ENCODE measurements at places on chromosomes 3 and 15.
A peak's percentile ranks its signal among the peaks of the same experiment; 100 is the strongest.

- DNase-seq: no peak
These were observed 860.5 kb downstream of the DIPK2A start for GRCh38 chr3:144831955-144832716.

- DNase-seq: no peak
These were observed 73.0 kb upstream of the POMGNT2 start for GRCh38 chr3:43178891-43179366.

GRCh38 chr3:195761567-195762248, 40.9 kb downstream of the MUC20 start:
- DNase-seq: no peak

GRCh38 chr15:69093127-69093526, 67.3 kb upstream of the GLCE start:
- DNase-seq: no peak

- DNase-seq: peak; percentile 68
These were observed 3.8 kb upstream of the SLCO3A1 start for GRCh38 chr15:91849749-91850161.

DNA sequence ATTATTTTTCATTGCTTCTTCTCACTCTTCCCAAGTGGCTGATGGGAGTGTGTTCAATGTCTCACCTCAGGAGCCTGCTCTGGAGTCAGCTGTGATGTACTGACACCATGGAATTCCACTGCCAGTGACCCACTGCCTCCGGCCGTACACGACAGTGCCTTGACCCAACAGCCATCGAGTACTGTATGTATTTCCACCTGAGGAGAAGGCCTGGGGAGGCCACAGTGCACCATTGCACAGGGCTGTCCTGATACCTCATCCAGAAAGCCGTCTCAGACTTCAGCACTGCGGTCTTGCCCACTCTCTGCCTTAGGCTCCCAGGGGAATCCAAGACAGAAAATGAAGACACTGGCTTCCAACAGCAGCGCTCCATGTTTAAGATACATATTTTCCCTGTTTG, 51.4 kb upstream of the EIF1B start:
- DNase-seq: no peak

DNA sequence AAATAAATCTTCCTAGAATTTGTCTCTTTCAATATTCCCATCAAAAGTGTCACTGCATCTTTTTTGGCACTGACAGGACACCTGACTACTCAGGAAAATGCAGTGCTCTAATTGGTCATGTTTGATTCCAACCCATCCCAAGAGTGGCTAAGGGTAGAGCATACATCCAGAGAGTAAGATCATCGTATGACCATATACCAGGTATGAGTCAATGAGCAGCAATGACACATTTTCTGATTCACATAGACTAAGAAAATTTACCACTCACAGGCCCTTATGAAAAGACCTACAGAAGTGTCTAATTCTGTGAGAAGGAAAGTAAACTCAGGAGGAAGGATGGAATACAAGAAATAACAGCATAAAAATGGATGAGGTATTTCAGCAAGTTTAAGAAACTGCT, 434.2 kb downstream of the ZIC1 start:
- no peak for DNase-seq

DNA sequence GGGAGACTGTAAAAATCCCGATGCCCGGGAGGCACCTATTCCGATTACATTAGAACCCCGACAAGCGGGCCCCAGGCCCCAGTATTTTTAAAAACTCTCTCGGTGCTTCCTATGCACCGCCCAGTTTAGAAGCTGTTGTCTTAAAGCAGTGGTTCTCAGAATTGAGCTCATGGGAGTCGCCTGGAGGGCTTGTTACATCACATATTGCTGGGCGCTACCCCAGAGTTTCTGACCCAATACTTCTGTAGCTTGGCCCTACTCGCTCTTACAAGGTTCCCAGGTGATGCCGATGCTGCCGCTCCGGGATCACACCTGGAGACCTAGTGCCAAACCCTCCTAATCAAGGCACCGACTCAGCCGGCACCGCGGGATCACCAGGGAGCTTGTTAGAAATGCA, 35.2 kb downstream of the CPN2 start:
- no peak for DNase-seq

DNA sequence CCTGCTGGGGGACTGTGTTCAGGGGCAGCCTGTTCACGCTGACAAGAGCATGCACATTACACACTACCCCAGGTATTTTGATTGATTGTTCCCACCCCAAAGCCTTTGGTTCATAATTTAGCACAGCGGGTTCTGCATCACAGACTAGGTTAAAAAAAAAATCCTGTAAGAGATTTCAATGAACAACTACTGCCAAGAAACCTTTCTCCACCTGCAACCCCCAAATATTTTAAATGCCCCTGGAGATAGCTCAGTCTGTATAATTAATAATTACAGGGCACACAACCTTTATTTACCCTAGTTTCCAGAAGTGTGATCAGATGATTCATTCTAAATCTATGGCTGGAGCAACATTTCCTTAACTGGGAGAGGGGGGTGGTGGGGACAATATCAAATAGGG, 87.6 kb downstream of the NR2F2 start:
- DNase-seq: no peak

GRCh38 chr15:86663979-86664378, 584.3 kb downstream of the AGBL1 start:
- no peak for DNase-seq
